Cortex of kidney (tissue), 1 donor: ENCODE measurements at places on chromosomes 5 and 9.

DNA sequence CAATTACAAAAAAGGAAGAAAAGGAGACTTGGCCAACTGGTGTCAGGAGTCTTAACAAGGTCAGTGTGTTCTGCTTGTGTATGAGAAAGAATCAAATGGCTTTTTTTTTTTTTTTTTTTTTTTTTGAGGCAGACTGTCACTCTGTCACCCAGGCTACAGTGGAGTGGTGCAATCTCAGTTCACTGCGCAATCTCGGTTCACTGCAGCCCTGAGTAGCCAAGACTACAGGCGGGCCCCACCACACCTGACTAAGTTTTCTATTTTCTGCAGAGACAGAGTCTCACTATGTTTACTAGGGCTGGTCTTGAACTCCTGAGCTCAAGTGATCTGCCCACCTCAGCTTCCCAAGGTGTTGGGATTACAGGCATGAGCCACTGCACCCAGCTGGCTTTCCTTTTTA is 3.1 kb upstream of the IL7R start:
- DNase-seq = no peak

- DNase-seq = no peak
Measured at GRCh38 chr5:64625678-64626077, 64.6 kb upstream of the SHISAL2B start.

DNA sequence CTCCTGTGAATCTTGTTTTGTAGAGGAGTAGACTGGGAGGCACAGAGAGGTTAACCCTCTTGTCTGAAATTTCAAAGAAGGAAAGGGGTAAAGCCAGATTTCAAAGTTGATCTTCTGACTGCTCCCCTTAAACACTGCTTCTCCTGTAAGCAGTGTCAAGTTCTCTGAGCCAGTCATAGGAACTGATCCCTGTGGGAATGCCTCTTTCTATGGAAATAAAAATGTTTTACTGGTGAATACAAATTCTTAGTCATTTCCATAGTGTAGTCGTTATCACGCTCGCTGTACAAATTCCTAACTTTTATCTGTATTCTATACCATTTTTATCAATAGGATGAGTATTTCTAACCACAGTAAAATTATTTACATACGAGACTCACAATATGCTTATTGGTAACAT is 66.3 kb upstream of the PRRC1 start:
- no peak for DNase-seq

DNA sequence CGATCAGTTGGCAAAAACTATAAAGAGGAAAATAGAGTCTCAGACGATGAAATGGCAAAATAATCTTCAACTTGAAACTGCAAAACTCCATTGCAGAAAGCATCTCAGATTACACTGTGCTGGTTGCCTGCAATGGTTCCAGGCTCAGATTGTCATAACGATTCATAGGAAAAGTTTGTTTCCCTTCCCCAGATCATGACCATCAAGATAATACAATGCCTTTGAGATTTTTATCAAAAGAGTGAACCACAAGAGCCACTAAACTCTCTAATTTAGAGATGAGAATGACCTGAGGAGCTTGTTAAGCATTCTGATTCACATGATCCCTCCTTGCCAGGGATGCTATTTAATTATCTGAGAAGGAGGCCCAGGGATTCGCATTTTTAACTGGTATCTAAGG is 52.6 kb upstream of the ITGA1 start:
- no peak for DNase-seq

- no peak for DNase-seq
Measured at GRCh38 chr9:126109575-126109974, 217.1 kb upstream of the MVB12B start.

DNA sequence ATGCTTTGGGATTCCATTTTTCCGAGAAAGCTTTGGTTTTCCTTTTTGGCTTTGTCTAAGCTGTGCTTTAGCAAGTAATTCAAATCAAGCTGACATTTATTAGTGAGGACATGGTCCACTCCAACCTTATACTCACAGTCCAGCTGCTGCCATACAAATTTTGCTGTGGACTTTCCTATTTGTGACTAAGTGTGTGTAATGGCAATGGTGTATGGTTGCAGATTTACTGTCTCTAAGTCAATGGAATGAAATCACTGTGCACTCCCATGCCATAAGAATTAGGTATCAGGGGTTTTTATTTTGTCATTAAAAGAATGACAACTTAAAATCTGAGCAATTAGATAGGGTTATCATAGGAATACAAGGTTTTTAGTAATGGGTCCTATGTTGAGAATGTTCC is 530.0 kb downstream of the CCDC171 start:
- no peak for DNase-seq

- no peak for DNase-seq
Measured at GRCh38 chr5:73443829-73444498, 4.6 kb downstream of the FOXD1 start.

- DNase-seq = no peak
Measured at GRCh38 chr5:93305984-93306383, 275.0 kb downstream of the NR2F1-AS1 start.

GRCh38 chr9:118643118-118643517 is 726.1 kb downstream of the BRINP1 start:
- no peak for DNase-seq

DNA sequence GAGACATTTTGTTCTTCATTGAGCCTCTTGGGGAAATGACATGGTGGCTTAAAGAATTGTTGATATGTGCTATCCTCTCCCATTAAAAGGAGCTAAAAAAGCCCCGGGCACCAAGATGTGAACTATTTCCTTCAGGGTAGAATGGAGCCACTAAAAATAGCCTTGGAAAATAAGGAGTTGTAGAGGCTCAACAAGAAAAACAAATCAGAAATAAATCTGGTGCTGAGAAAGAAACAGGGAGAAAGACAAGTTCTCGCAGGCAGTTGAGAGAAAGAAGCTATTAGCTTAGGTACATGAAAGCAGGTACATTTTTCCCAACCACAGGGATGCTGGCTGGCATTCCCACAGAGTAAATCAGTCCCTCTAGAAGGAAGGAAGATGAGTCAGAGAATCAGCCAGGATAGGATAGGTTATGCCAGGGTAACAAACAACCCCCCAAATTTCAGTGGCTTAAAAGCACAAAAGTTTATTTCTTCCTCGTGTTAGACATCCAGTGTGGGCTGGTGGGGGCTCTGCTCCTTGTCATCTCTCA is 134.6 kb upstream of the ADRA1B start:
- no peak for DNase-seq

DNA sequence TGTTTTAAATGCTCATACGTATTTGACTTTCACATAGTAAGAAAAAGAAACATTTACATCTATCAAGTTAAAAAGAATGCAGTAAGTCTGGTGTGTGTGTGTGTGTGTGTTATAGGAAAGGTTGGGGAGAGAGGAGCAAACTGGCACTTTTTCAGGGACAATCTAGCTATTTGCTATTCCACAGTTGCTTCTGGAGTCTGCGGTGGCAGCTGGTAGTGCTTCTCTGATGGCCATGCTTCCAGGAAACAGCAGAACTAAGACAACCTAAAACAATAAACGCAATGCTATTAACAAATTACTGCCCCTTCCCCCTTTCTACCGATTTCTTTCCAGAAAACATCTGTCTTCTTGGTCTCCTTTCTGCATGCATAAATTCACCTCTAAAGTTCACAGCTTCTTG is 70.0 kb upstream of the CDH10 start:
- no peak for DNase-seq

- no peak for DNase-seq
Measured at GRCh38 chr5:142994218-142994617, 224.0 kb downstream of the ARHGAP26 start.

DNA sequence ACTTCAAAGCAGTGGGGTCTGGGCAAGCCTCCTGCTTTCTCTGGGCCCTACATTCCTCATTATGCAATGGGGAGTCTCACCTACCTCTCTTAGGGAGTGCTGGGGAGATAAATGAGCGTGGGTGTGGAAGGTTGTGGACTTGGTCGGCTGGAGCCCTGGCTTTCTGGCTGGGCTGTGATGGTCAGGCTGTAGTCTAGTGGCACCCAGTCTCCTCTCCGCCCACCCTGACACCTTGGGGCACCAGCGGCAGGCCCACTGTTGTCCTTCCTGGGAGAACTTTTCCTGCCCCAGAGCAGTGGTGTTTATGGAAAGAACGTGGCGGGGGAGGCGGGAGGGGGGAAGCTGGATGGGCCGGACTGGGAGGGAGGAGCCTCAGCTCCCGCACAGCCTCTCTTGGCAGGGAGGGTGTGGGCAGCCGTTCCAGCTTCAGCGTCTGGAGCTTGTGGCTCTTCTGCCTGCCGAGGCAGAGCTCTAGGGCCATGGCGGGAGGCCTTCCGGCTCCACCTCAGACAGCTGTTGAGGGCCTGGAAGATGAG is 4.1 kb downstream of the PTGS1 start:
- no peak for DNase-seq

GRCh38 chr9:20570756-20571155 is 51.5 kb downstream of the MLLT3 start:
- no peak for DNase-seq

- no peak for DNase-seq
Measured at GRCh38 chr5:31347552-31347905, 154.0 kb downstream of the CDH6 start.

DNA sequence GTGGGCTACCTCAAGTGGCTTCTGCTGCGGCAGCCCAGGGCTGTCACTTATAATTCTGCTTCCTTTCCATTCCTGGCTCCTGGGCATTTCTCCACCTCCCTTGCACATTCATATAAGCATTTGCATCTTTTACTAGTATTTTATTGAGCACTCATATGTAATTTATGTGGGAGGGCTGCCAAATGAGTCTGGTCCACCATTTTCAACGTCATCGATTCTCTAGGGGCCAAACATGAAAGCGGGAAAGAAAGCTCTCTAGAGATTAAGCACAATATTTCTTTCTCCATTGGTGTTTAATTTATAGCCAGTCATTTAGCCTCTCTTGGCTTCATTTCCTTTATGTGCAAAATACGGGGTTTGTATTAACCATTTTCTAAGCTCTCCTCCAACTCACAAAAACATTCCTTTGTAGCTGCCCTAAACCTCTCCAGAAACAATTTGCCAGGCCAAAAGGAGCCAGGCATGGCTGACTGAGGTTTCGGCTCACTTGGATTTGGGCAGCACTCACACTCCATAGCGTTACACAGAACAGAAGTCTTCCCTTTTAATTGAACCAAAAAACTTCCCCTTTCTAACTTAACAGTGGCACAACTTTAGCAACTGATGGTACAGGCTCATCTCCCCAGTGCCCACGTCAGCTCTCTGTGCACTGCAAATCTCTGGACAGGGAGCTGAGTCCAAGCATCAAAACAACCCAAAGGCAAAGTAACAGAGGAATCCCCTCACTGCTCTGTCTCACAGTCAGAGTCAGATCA is 183.5 kb downstream of the ROR2 start:
- DNase-seq = no peak

DNA sequence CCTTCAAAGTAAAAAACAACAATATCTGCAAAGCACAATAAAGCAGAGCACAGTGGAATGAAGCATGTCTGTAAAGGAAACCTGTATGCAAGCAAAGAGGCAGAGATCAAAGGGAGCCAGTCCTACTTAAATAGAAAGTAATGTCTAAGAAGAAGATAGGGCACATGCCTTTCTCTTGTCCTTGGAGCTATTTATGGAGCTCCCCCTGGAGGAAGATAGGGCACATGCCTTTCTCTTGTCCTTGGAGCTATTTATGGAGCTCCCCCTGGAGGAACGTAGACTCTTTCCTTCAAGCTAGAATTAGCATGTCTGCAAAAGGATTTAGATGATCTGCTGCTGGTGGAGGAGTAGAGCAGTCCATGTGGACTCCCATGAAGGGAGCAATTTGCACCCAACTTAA is 168.1 kb upstream of the RASEF start:
- DNase-seq = no peak

DNA sequence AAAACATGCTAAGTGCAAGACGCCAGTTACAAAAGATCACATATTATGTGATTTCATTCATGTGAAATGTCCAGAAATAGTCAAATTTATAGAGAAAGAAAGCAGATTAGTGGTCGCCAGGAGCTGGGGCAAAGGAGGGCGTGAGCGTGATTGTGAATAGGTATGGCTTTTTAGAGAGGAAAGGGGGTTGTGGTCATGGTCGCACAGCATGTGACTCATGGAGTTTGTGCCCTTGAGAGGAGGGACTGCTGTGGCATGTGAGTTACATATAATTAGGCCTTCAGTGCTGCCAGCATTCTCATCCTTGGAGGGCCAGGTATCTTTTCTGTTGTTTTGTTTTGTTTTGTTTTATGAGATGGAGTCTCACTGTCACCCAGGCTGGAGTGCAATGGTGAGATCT is 21.2 kb upstream of the MARCHF6 start:
- no peak for DNase-seq

GRCh38 chr5:12870872-12871539 is 966.8 kb upstream of the CTNND2 start:
- no peak for DNase-seq

- DNase-seq = no peak
Measured at GRCh38 chr5:77937015-77937908, 161.1 kb upstream of the TBCA start.

DNA sequence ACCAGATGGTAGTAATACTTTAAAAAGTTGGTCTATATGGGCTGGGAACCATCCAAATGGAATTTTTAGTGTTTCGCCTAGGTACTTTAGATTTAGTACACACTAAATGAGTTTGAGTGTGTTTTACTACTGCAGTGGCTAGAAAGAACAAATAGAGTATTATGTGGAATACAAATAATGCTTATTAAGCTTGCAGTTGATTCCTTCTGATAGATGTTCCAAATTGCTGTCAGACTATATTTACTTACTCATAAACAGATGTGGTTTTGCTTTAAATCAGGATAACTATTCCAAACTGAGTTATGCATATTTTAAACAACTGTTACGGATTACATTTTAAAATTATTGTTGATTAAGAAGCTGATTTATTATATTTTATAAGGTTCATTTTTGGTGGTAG is 103.3 kb downstream of the ZSWIM6 start:
- no peak for DNase-seq

GRCh38 chr5:158499892-158500418 is 599.8 kb downstream of the EBF1 start:
- DNase-seq = no peak

GRCh38 chr5:166962461-166962860 is 1329.0 kb upstream of the WWC1 start:
- no peak for DNase-seq

- DNase-seq = no peak
Measured at GRCh38 chr5:110651507-110651906, 75.0 kb downstream of the TMEM232 start.

- no peak for DNase-seq
Measured at GRCh38 chr5:2776337-2777302, 25.1 kb upstream of the IRX2 start.

- no peak for DNase-seq
Measured at GRCh38 chr9:21399956-21400355, 9.0 kb upstream of the IFNA8 start.

GRCh38 chr9:4832786-4833579 is 40.2 kb downstream of the RCL1 start:
- no peak for DNase-seq

- DNase-seq = no peak
Measured at GRCh38 chr5:150851039-150851438, 4.7 kb downstream of the IRGM start.
